ENCODE measurements at places on chromosomes 1 and 21.

- no peak for DNase-seq
Measured at GRCh38 chr1:43042773-43043457, 84.2 kb upstream of the SLC2A1 start.

- no peak for DNase-seq
Measured at GRCh38 chr1:87196110-87196827, 132.4 kb upstream of the LMO4 start.

- no peak for DNase-seq
Measured at GRCh38 chr1:244314921-244315559, 136.7 kb downstream of the ADSS2 start.

DNA sequence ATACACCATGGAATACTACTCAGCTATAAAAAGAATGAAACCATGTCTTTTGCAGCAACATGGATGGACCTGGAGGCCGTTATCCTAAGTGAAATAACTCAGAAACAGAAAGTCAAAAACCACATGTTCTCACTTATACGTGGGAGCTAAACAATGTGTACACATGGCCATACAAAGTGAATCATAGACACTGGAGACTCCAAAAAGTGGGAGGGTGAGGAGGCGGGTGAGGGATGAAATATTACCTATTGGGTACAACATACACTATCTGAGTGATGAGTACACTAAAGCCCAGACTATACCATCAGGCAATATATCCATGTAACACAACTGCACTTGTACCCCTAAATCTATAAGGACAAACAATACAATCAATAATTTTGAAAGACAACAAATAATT, 39.5 kb upstream of the FAM20B start:
- DNase-seq = no peak

DNA sequence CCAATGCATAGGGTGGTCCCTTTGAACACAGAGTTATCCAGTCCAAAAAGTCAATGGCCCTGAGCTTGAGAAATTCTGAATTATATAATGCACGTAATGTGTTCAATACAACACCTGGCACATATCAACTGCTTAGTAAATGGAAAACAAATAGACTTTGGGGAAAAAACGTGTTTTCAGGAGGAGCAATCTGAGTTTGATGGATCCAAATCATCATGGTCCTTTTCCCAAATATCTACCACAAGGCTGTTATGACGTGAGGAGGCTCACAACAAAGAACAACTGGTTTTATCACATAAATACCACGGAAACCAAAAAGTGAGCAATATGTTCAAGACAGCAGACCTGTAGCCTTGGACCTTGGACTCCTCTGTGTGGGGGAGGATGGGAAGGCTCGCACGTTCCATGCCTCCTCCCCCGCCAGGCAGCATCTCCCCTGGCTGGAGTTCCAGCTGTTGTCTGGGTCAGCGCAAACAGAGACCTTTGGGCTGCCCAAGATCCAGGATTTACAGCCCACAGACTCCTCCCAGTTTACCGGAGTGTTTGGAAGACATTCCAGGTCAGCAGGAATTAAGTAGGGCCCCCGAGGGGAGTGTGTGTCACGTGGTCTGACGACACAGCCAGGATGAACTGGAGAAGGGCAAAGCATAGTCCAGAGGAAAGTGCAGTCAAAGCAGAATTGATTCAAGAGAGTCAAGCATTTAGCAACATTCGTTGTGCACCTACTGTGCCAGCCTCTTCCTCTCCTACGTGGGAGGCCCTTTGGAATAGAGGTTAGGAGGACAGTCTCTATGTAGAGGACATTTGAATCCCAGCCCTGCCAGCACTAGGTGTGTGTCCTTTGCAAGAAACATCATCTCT, 32.2 kb upstream of the MED18 start:
- no peak for DNase-seq

GRCh38 chr1:28127617-28128257, 39.3 kb upstream of the EYA3 start:
- DNase-seq = no peak

- DNase-seq = no peak
Measured at GRCh38 chr21:29184037-29184436, 53.6 kb downstream of the MAP3K7CL start.

DNA sequence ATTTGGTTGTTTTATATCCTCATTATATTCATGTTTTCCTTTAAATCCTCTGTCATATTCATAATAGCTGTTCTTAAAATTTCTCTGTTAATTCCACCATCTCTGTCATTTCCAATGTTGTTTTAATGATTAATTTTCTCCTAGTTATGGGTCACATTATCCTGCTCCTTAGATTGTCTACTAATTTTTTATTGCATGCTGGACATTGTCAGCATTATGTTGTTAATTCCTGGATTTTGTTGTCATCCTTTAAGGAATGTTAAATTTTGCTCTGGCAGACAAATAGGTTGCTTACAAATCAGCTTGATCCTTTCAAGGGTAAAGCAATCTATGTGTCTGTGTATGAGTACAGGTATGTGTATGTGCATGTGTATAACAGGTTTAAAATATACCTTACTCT, 393.8 kb upstream of the POU3F1 start:
- no peak for DNase-seq
